Stimulated activated naive CD8-positive, alpha-beta T cell treated with anti-CD3 and anti-CD28 coated beads, Interleukin-15, Interleukin-2, amounts not matched to agents 100 U/mL and 50 U/mL, for 24 hours (primary cell): ENCODE measurements at places on chromosomes 11 and 22.

GRCh38 chr11:100793525-100793924 is 106.4 kb downstream of the ARHGAP42 start:
- no peak for DNase-seq

GRCh38 chr11:9719566-9720289 is 55.9 kb downstream of the SWAP70 start:
- DNase-seq = no peak

DNA sequence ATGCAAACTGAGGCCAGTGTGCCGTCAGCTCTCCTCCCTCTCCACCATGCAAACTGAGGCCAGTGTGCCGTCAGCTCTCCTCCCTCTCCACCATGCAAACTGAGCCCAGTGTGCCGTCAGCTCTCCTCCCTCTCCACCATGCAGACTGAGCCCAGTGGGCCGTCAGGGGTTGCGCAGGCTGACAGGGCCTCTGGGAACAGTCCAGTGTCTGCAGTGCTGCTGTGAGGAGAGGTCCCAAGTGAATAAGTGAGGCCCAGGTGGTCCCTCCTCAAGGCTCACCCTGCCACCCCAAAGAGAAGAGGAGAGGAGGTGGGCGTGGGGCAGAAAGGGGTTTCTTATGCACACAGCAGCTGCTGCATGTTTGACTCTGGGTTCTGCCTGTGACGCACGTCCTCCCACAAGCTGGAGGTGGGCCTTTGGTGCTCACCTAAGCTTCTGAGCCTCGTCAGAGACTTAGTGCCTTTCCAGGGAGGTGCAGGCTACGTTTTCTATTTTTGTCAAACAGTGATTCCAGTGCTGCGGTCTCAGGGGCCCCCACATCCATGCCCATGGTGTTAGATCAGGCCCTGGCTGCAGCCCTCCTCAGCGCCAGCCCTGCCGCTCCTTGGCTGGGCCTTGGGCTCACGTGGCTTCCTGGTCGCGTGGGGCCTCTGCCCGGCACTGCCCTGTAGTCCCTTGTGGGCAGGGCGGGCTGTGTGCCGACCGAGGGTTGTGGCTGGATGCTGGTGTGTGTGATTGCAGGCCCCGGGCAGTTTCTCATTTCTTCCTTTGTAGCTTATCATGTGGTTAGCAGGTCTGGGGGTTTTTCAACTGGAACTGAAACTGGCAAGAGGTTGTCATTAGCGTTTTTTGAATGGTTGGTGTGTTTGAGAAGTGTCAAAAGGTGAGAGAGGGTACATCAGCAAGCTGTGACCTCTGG is 7.1 kb downstream of the TPCN2 start:
- DNase-seq = peak; percentile 54

GRCh38 chr11:74138572-74138971 is 32.2 kb downstream of the C2CD3 start:
- DNase-seq = no peak

DNA sequence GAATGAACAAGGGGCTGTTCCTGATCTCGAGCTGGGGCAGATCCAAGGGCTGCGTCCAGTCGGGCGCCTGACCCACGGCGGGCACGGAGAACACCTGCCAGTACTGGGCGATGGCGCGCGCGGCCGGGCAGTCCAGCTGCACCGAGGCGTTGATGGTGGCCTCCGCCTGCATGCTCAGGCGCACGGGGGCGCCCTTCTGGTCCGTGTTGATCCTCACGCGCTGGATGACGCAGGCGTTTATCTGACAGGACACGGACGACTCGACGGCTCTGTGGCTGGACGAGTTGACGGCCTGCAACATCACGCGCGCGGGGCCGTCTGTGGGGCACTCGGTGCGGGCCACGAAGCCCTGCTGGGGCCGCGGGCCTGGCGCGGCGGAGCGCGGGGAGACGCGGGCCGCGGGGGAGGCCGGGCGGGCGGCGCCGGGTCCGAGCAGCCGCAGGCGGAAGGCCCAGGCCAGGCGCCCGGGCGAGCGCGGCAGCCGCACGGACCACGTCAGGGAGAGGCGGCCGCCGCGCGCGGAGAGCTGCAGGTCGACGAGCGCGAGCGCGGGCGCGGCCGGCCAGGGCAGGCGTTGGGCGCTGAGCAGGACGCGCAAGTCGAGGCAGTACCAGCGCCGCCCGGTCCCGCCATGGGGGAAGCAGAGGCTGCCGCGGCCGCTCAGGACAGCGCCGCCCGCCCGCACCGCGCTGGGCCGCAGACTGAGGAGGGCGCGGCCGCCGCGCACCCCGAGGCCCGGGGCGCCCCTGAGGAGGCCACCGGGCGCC is 511 bp downstream of the PKDREJ start:
- DNase-seq = peak; percentile 52

- peak; percentile 6 for DNase-seq
Observed at GRCh38 chr22:33922349-33922681, 2.0 kb upstream of the LARGE1 start.

- no peak for DNase-seq
Observed at GRCh38 chr11:84853841-84854497, 773.2 kb downstream of the DLG2 start.

- DNase-seq = no peak
Observed at GRCh38 chr11:57071829-57072228, 83.1 kb downstream of the OR5AK2 start.

GRCh38 chr22:33112580-33112979 is 54.4 kb upstream of the SYN3 start:
- no peak for DNase-seq

- DNase-seq = no peak
Observed at GRCh38 chr22:20232237-20232598, 35.9 kb downstream of the RTN4R start.

DNA sequence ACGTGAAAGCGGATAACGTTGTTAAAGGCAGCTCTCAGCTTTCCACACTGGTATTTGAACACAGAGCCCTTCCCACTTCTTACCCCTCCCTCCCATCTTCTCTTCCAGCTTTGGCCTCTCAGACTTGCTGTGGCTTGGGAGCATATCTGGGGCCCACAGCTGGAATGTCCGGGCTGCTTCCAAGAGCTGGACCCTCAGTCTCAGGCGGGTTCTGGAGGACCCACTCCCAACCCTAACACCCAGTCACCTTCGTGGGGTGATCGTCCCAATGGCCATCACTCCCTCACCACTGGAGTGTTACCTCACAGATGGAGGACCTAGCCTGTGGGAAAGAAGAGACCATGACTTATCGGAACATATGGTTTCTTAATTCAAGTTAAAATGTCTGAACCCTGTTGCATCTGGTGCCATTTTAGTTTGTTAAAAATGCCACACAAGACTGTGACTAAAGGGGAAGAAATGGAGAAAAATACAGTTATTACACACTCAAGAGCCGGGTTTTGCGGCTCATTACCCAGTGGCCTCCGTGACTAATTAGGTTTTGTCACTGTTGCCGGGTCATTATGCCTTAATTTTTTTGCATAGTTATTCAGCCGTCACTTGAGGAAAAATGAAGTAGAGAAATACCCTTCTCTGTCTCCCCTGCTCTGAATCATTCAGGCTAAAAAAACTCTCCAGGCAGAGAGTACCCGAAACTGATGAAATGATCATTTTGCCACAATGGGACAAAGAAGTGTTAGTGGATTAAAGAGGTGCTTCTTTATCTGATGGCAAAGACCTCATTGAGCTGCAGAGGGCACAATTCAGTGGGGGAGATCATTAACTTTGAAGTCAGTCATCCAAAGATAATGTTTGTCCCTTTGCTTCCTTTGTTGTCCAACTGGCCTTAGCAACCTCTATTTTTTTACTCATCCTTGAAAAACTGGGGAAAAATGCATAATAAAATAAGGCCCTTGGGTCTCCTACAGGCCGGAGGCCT is 87.2 kb upstream of the HTATIP2 start:
- no peak for DNase-seq

DNA sequence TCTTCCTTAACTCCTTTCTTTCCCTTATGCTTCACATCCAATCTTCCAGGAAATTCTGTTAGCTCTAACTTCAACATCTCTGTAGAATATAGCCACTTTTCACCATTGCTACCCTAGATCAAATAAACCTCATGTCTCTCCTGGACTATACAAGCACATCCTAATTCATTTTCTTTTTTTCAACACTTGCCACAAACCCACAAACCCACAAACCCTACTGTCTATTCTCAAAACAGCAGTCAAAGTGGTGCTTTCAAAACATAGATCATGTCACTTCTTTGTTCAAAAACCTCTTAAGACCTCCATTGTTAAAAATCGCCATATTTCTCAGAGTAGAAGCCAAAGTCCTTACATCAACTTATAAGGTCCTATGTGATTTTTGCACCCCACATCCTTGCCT is 94.3 kb downstream of the PIWIL4 start:
- no peak for DNase-seq

DNA sequence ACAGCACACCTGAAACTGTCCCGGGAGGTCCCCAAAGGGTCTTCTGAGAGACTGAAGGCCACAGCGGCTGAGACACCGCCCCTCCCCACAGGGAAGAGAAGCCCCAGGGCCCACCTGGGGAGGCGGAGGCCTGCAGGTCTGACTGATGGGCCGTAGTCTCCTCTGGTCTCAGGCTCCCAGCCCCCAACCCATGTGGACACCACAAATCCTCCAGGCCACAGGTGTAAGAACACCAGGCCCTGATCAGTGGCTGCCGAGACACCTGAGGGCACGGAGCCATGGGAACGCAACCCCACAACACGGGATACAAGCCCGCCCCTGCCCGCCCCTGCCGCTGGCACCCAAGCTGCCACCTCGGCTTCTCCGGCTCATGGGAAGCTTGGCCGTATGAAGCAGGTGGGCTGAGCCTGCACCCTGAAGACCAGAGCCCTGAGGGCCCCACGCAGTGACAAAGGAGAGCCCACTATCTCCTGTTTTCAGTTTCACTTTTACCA is 46.3 kb downstream of the BRD1 start:
- DNase-seq = no peak

GRCh38 chr22:45366713-45367112 is 46.7 kb downstream of the SMC1B start:
- no peak for DNase-seq

- no peak for DNase-seq
Observed at GRCh38 chr11:33387996-33388395, 130.8 kb downstream of the HIPK3 start.

DNA sequence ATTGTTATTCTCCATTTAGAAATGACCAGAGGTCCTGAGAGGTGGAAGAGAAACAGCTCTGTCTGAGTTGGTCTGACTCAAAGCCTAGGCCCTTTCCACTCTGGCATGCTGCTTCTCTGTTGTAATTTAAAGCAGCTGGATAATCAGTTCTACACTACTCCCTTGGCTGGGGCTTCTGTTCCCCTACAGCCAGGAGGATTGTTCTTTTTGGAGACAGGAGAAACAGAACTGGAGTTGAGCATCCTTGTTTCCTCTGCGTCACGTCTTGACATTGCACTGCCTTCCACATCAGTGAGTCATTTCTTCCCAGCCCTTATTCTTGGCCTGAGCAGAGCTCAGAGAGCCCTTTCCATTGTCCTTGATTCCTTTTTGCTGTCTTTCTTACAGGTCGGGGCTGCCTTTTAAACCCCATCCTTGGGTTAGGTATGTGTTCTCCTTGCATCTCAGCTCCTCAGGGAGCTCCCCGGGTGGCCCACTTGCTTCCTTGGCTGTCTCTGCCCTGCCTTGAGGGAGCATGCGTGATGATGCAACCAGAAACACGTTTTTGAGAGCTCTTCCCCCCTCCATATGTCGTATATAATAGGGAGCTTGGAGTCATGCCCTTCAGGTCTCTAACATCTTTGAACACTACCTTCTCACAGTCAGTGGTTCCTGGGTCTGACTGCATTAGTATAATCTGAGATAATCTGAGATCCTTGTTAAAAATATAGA is 35.7 kb downstream of the CYB5R2 start:
- DNase-seq = no peak
